NCI-H460 (cell line): ENCODE measurements at places on chromosomes 13 and 19.

DNA sequence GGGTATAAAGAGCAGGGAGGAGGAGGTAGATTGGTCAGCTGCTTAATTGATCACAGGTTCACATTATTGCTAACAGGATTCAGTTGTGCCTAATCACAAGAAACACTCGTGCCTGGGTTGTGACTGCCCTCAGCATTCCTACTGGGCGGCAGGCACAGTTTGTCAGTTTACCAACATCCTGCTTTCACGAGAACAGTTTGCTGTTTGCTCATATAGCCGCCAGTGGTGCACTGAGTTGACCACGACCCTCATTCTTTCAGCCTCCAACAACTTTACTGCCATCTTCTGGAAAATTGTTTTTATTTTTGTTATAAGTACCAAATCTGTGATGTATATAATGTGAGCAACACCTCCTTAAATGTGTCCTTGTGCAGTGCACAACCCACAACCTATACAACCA is 16.2 kb upstream of the IFT88 start:
- DNase-seq: no peak

- DNase-seq: no peak
These were observed 490.5 kb upstream of the SLC10A2 start for GRCh38 chr13:103556681-103557080.

GRCh38 chr19:5893907-5894703 is 9.5 kb downstream of the NDUFA11 start:
- no peak for DNase-seq

DNA sequence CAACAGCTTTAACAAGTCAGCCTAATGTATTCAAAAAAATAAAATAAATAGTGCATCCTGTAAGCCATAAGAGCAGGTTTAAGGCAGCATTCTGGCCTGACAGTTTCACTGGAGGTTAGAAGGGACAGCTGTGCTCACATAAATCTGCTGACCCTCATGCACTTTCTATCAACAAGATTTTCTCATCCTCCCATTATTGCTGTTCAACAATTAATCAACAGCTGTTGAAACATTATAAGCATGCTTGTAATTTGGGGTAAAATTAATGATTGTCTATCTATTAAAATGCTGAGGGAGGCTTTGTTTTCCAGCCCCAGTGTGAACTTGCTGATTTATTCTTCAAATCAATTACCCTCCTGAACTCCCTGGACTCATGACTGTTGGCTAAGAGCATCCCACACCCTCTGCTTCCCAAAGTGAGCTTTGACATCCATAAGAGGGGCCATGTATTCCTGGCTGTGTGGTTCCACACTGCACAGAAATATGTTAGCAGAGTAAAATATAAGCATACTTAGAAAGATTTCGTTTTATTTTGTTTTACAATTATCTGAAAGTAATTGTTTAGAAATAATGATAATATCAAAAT is 492.4 kb downstream of the EFNB2 start:
- no peak for DNase-seq

- peak; percentile 76 for DNase-seq
These were observed 1339.4 kb downstream of the EFNB2 start for GRCh38 chr13:105196052-105196451.

- no peak for DNase-seq
These were observed 172.3 kb upstream of the TSC22D1 start for GRCh38 chr13:44748439-44748838.

DNA sequence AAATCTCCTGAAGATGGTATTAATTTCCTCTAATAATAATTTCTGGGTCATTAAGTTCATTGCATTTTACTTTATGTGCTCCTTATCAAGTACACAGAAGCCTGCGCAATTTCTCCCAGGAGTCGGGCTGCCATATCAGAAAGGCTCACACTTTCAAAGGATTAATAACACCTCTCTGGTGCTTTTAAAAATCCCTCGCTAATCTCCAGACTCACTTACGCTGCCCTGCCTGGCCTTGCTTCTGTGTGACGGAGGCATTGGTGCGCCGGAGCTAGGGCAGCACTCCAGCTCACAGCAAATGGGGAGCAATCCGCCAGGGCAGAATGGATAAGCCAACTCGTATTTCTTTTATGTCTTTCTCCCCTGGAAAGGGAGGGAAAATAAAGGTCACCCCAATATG is 300.8 kb downstream of the EFNB2 start:
- DNase-seq: no peak

DNA sequence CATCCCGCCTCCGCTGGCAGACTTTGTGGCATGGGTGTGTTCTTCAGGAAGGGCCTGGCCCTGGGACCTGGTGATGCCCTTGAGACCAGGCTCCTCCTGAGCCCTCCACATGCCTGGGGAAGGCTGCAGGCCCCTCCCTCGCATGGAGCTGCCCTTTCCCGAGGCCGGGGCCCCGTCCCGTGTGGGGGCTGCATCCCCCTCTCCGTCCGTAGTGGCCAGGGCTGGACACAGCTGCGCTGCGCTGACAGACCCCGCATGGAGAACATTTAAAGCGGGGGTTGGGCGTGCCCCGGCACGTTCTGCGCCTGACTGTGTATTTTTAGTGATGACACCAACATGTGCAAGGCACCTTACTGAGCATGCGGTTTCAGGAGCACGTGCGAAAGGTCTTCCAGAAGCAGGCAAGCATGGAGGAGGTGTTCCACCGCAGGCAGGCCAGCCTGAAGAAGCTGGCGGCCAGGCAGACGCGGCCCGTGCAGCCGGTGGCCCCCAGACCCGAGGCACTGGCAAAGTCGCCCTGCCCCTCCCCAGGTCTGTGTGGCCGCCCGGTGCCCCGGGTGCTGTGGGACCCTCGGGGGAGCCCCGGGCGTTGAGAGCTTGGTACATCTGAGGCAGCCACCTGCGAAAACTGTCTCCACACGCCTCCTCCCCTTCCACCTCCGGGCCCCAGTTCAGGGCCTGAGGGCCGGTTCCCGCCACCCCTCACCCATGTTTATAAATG is 28.8 kb upstream of the F7 start:
- no peak for DNase-seq

- DNase-seq: no peak
These were observed 1.1 kb downstream of the KCTD4 start for GRCh38 chr13:45199711-45200110.

- peak; percentile 12 for DNase-seq
These were observed 11.1 kb upstream of the ENOX1 start for GRCh38 chr13:43797869-43798268.

DNA sequence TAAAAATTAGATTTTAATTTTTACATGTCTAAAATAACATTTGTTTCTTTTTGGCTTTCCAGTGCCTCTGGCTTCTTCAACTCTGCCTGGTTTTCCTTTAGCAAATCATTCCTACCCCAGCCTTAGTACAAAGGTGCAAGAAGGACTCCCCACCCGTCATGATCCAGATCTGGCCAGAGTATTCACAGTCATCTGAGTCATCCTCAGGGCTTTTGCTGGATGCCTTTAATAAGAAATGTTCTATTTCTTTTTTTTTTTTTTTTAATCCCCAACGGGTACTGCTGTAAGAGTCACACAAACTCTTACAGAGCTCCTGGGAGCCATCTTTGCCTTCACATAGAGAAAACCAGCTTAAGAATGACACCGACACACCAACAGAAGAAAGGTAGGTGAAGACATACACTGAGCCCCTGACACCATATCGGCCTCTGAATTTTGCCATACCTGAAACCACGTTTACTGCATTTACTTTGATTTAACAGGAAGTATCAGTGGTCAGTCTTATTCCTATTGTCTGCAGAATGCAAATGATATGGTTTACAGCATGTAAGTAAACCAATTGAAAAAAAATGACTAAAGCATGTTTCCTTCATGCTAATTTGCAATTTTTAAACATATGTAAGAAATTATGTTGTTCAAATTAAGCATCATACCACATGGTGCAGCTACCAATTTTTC is 184.4 kb downstream of the NALCN start:
- no peak for DNase-seq

GRCh38 chr19:56934438-56935090 is 94.0 kb upstream of the PEG3 start:
- no peak for DNase-seq

GRCh38 chr13:41056194-41056593 is 5.1 kb upstream of the WBP4 start:
- no peak for DNase-seq

GRCh38 chr13:74761801-74762757 is 627.9 kb upstream of the KLF12 start:
- DNase-seq: no peak

GRCh38 chr19:5131031-5131505 is 162.2 kb downstream of the KDM4B start:
- DNase-seq: no peak

DNA sequence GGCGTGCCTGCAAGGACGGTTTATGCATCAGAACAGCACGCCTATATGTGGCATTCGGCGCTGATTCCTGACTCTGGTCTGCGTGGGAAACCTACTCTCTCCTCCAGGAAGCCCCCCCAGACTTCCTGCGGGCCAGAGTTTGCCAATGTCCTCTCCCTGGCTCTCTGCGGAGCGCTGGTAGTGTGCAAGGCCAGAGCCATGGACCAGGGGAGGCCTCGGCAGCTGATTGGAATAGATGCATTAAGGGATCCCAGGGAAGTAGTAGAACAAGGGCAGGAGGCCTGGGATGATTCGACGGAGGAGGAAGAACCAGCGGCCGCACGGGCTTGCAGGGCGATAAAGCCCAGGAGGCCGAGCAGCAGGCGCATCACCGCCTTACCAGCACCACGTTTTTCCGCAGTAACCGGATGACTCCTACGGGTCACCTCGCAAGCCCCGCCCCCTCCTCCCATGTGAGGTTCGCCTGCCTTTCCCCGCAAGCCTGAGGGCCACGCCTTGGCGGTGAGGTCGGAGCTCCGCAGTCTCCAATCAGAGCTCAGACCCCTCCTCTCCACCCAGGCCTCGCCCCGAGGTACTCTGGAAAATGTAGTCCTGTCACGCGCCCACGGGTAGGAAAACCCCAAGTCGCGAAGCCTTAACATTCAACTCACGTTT is 5.0 kb downstream of the CLEC11A start:
- no peak for DNase-seq

GRCh38 chr19:18322318-18322758 is 538 bp downstream of the LSM4 start:
- DNase-seq: no peak

DNA sequence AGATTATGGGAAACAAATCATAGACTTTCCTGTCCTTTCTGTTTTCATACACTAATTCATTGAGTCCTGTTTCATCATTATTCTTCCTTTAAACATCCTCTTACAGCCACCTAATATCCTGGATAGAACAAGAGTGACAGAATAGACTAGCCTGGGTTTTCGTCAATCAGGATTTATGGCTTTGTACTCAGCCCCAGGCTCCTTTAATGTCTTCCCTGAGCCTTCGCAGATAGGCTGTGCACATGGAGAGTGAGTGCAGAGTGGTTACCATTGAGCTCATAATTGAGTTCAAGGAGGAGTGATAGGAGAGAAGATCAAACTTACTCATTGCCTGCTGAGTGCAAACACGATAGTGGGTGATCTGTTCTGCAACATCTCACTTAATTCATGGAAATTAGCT is 304.9 kb downstream of the TDRD3 start:
- no peak for DNase-seq

- no peak for DNase-seq
These were observed 193.7 kb downstream of the LMO7 start for GRCh38 chr13:75829830-75830229.

DNA sequence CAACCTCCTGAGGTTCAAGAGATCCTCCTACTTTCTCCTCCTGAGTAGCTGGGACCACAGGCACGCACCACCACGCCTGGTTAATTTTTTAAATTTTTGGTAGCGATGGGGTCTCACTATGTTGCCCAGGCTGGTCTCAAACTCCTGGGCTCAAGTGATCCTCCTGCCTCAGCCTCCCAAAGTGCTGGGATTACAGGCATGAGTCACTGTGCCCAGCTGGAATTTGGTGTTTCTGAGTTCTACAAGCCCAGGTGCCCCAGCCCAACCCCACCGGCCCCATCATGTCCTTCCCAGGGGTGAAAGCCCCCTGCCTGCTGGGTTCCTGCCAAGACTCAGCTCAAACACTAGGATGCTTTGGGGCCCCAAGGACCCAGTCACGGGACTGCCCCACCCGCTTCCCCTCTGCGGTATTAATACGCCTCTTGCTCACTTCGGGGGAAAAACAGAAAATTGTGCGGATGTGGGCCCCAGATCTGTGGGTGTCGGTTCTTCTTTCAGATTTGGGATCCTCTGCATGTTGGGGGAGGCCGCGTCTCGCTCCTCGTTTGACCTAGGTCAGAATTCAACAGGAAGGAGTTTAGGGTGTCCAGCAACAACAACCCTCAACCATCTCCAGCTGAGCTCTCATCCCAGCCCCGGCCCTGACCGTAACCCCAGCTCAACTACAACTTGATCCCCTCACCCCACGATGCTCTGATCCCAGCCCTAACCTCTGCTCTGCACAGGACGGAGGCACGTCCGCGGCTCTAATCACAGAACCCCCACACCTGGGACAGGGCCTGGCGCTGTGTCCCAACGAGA is 3.7 kb upstream of the FCER2 start:
- DNase-seq: no peak

- no peak for DNase-seq
These were observed 941.3 kb upstream of the SLITRK1 start for GRCh38 chr13:84823528-84823927.

- no peak for DNase-seq
These were observed 124.2 kb downstream of the CDK8 start for GRCh38 chr13:26378116-26378515.

DNA sequence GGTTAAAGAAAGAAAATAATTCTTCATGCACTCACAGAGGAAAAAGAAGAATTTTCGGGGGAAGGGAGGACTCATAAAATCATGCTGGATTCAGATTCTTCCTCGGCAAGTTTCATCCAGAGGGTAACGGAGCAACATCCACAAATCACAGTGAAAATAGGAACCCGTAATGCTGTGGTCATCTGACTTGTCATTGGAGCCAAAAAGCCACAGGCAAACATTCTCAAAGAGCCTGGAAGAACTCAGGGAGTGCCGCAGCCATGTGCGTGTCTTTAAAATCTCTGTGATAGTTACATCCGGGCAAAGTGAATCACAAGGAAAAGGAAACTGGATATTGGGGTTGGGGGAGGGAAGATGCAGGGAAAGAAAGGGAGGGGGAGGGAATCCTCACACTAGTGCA is 33.0 kb upstream of the VSTM2B start:
- no peak for DNase-seq

GRCh38 chr19:55369653-55370304 is 484 bp downstream of the IL11 start:
- peak; percentile 22 for DNase-seq
